NCI-H1092 (cell line): ENCODE measurements at places on chromosomes 3 and 15.

GRCh38 chr15:38745126-38745525 is 180.5 kb upstream of the RASGRP1 start:
- DNase-seq, result no peak

GRCh38 chr3:187368251-187369088 is at the start of gene RTP4:
TSS of gene RTP4 (plus strand) at chr3:187368385. CDS start at chr3:187368442, 57 bp downstream.
- peak; percentile 44 for DNase-seq

- no peak for DNase-seq
These were observed 144.0 kb upstream of the PTPRG start for GRCh38 chr3:61417352-61417751.

GRCh38 chr15:73752806-73753193 is 351 bp downstream of the INSYN1 start:
- no peak for DNase-seq

DNA sequence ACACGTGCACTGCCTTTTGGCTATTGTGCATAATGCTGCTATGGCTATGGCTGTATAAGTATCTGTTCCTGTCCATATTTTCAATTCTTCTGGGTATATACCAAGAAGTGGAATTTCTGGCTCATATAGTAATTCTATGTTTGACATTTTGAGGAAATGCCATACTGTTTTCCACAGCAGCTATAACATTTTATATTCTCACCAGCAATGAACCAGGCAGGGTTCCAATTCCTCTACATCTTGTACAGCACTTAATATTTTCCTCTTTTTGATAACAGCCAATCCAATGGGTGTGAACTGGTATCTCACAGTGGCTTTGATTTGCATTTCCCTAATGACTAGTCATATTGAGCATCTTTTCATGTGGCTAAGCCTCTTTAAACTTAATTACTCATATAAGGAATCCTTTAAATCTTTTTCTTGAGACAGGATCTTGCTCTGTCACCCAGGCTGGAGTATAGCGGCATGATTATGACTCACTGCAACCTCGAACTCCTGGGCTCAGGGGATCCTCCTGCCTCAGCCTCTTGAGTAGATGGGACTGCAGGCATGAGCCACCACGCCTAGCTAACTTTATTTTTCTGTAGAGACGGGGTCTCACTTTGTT is 38.1 kb upstream of the IGDCC4 start:
- DNase-seq, result no peak

- no peak for DNase-seq
These were observed 148.4 kb upstream of the TLE3 start for GRCh38 chr15:70245932-70246622.
